Vagina (tissue), 2 donors: ENCODE measurements at places on chromosomes 1 and 21. TPM values are rescaled to one million over a fixed set of nuclear protein-coding genes. Genes with fewer than 3 reads are reported as not detected.
A peak's percentile ranks its signal among the peaks of the same experiment; 100 is the strongest.

The UBL4B gene
- total RNA-seq: not detected

The GUCA2A gene
- total RNA-seq: not detected

The DEPDC1 gene
- total RNA-seq: 1.7 TPM

The SMIM1 gene
- total RNA-seq: not detected

The ARHGAP30 gene
- 14.5 TPM for total RNA-seq

The FCRL6 gene
- total RNA-seq: not detected

DNA sequence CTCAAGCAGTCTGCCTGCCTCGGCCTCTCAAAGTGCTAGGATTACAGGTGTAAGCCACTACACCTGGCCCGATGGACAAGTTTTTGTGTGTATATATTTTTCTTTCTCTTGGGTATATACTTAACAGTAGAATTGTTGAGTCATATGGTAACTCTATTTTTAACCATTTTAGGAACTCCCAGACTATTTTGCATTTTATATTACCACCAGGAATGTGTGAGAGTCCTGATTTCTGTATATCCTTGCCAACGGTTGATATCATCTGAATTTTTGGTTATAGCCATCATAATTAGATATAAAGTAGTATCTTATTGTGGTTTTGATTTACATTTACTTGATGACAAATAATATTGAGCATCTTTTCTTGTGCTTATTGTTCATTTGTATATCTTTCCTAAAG lies 20.7 kb downstream of the FNBP1L start:
- peaks cover 15% of the 10 kb centered on the region for H3K4me1 ChIP-seq
- no peak overlapping the region for H3K27ac ChIP-seq
- no peak for DNase-seq
- H3K27me3 ChIP-seq: no peaks in the 10 kb centered on the region
- H3K36me3 ChIP-seq: no peaks in the 10 kb centered on the region
- H3K4me3 ChIP-seq: no peak overlapping the region

GRCh38 chr1:17776426-17776825 lies 21.3 kb downstream of the ACTL8 start:
- H3K27ac ChIP-seq: no peak overlapping the region
- DNase-seq: no peak
- no peak overlapping the region for H3K4me3 ChIP-seq
- H3K27me3 ChIP-seq: no peaks in the 10 kb centered on the region
- no peaks in the 10 kb centered on the region for H3K36me3 ChIP-seq
- no peaks in the 10 kb centered on the region for H3K4me1 ChIP-seq

GRCh38 chr1:8006037-8006963 lies 19.8 kb downstream of the ERRFI1 start:
- no peaks in the 10 kb centered on the region for H3K27me3 ChIP-seq
- H3K4me3 ChIP-seq: no peak overlapping the region
- H3K27ac ChIP-seq: peak overlapping the region; percentile 78
- H3K36me3 ChIP-seq: peaks cover 24% of the 10 kb centered on the region

- H3K4me3 ChIP-seq: no peak overlapping the region
- H3K36me3 ChIP-seq: no peaks in the 10 kb centered on the region
- no peak overlapping the region for H3K27ac ChIP-seq
- H3K27me3 ChIP-seq: no peaks in the 10 kb centered on the region
Observed at GRCh38 chr1:46675549-46676314, 4.1 kb downstream of the TEX38 start.

DNA sequence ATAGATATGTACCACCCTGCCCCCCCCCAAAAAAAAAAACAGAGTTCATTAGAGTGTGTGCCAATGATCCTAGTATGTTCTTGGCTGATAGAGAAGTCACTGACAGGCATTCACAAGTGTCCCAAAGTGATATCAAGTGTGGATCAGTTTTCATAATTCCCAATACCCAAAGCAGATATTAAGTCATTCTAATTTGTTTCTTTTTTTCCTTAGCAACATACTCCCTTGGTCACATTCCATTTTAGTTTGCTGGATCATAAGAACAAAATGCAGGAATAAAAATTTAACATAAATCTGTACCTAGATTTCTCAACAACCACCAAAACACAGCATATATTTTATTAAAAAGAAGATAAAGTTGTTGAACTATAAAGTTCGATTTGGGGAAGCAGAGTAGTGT lies 129.8 kb upstream of the PALMD start:
- H3K36me3 ChIP-seq: no peaks in the 10 kb centered on the region
- no peak overlapping the region for H3K4me3 ChIP-seq
- DNase-seq: no peak
- no peaks in the 10 kb centered on the region for H3K4me1 ChIP-seq

DNA sequence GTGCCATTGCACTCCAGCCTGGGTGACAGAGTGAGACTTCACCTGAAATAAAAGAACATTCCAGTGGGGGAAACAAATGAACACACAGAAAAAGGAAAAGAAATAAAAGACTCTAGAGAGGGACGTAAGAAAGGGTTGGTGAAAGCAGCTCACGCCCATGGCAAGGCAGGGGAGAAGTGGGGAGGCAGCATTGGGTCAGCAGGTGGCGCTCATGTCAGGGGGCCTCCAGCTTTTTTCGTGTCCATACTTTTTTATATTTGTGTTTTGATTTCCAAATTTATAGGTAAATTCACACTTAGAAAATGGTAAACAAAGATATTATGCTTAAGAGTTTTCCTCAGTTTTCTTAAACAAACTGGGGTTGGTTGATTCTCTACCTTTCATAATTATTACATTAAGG lies 45.5 kb downstream of the VPS13D start:
- no peak overlapping the region for H3K27ac ChIP-seq
- DNase-seq: no peak
- H3K36me3 ChIP-seq: no peaks in the 10 kb centered on the region

DNA sequence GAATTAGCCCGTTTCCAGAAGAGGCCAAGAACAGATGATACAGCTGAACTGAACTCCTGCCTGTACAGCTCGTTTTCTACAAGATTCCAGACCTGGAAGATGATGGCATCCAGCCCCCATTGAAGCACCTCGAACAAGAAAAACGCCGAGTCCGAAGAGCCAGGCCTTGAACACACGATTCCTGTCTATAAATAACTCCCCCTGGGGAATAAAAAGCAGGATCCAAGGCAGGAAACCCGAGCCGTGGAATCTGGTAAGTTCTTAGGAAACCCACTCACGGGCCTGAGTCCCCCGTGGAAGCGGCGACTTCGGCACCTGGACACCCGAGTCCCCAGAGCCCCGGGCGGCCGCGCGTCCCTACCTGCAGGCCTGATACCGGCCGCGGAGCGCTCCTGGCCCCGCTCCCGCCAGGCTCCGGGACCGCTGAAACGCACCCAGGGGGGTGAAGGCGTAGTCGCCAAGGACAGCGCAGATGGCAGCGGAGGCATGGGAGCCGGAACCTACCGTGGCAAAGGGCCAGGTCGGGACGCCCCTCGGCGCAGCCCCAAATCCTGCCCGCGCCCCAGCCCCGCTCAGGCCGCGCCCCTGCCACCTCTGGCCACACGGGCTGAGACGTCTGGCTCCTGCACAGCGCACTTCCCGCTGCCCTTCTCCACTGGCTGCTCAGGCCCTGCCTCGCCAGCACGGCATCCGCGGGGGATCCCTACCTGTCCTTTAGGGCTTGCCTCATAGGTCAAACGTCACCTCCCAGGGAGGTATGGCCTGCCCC lies 14.0 kb upstream of the HLCS start:
- H3K27ac ChIP-seq: peak overlapping the region; percentile 4
- H3K36me3 ChIP-seq: no peaks in the 10 kb centered on the region
- H3K4me1 ChIP-seq: peaks cover 19% of the 10 kb centered on the region
- DNase-seq: no peak

- no peak for DNase-seq
- H3K27ac ChIP-seq: peak overlapping the region; percentile 96
- no peaks in the 10 kb centered on the region for H3K36me3 ChIP-seq
- peaks cover 52% of the 10 kb centered on the region for H3K4me1 ChIP-seq
- peak overlapping the region; percentile 95 for H3K4me3 ChIP-seq
Observed at GRCh38 chr1:19597496-19598309, 46.4 kb upstream of the NBL1 start.

DNA sequence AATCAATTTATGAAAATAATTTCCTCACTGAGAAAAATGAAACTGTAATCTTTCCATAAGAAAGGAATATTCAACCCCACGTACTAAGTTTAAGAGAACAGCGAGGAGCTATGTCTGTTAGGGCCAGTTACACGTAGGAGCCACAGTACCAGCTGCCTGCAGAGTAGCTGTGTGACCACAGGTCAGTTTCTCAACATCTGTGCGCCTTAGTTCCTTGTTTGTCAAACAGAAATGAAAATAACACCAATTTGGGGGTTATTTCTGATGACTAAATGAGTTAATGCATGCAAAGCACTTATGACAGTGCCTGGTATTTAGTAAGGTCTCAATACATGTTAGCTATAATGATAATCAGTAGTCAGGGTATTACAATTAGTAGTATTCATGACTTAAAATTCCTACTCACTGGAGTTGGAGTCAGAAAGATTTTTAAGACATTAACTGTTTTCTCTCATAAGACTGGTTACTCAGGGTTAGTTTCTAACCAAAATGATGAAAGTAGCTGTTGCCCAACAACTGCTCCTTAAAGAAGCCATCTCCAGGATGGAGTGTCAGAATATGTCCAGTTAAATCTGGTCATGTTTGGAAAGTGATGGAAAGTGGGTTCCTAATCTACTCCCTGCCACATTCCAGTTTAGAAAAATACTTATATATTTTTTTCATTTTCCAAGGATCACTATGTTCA lies 85.8 kb upstream of the ZNF648 start:
- no peaks in the 10 kb centered on the region for H3K36me3 ChIP-seq
- H3K4me3 ChIP-seq: no peak overlapping the region
- DNase-seq: no peak
- H3K27me3 ChIP-seq: no peaks in the 10 kb centered on the region

DNA sequence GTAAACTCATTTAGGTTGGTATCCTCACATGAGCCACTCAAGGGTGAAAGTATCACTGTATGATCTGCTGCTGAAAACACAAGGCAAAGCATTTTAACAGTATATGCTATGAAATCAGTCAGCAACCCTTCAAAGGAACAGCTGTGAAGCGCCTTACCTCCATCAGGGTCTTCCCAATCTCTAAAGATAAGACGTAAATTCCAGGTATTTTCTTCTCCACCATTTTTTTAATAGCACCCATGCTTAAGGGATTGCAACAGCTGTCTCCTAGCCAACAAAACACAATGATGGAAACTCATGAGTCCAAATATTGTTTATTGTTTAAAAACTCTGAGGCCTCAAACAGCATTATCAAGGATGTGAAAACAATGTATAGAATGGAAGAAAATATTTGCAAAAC lies 4.8 kb downstream of the PPT1 start:
- peaks cover 44% of the 10 kb centered on the region for H3K36me3 ChIP-seq
- H3K27me3 ChIP-seq: no peaks in the 10 kb centered on the region
- no peak overlapping the region for H3K27ac ChIP-seq
- no peak overlapping the region for H3K4me3 ChIP-seq

GRCh38 chr1:76577525-76578185 lies 289.6 kb upstream of the ST6GALNAC5 start:
- DNase-seq: no peak
- no peaks in the 10 kb centered on the region for H3K36me3 ChIP-seq
- H3K4me1 ChIP-seq: no peaks in the 10 kb centered on the region
- H3K27ac ChIP-seq: no peak overlapping the region

DNA sequence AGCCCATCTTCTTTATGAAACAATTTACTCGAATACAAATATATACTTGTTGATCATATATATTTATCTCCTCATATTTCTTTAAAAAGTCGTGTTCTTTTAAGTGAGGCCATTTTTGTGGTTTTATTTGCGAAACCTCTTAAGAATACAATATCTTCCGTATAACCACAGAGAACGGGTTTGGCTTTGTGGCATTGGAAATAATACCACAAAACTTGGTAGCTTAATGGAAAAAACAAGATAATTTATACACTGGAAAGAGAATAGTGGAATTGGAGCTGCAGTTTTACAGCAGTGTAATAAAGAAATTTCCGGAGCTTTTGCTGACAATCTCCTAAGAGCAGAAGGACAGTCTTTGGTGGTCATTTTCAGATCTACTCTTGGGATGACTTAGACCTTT lies 29.4 kb downstream of the PTGFR start:
- H3K36me3 ChIP-seq: no peaks in the 10 kb centered on the region
- no peaks in the 10 kb centered on the region for H3K27me3 ChIP-seq
- H3K4me3 ChIP-seq: no peak overlapping the region
- no peak overlapping the region for H3K27ac ChIP-seq
- H3K4me1 ChIP-seq: no peaks in the 10 kb centered on the region

- DNase-seq: no peak
- no peaks in the 10 kb centered on the region for H3K36me3 ChIP-seq
- no peaks in the 10 kb centered on the region for H3K27me3 ChIP-seq
- no peak overlapping the region for H3K27ac ChIP-seq
- no peaks in the 10 kb centered on the region for H3K4me1 ChIP-seq
- H3K4me3 ChIP-seq: no peak overlapping the region
Observed at GRCh38 chr1:89974256-89974655, 20.7 kb upstream of the ZNF326 start.

DNA sequence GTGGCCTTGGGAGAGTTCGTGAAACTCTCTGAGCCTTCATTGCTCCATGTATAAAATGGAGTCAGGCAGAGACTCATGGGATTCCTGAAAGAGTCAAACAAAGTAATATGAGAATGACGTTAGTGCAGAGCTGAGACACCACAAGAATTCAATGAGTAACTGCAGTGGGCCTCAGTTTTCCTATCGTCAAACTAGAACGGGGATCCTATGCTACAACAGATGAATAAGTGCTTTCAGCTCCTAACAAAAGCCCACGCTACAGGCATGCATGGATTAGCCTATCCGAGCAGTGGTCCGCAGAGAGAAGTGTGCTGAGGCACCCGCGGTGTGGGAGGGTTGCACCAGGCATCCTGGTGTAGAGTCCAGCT lies 124.7 kb downstream of the SYF2 start:
- H3K4me1 ChIP-seq: no peaks in the 10 kb centered on the region
- no peak for DNase-seq
- no peak overlapping the region for H3K27ac ChIP-seq
- H3K27me3 ChIP-seq: no peaks in the 10 kb centered on the region

- H3K4me3 ChIP-seq: no peak overlapping the region
- H3K36me3 ChIP-seq: no peaks in the 10 kb centered on the region
- no peak for DNase-seq
- no peaks in the 10 kb centered on the region for H3K27me3 ChIP-seq
- no peaks in the 10 kb centered on the region for H3K4me1 ChIP-seq
Observed at GRCh38 chr1:244092293-244092963, 41.3 kb downstream of the ZBTB18 start.

DNA sequence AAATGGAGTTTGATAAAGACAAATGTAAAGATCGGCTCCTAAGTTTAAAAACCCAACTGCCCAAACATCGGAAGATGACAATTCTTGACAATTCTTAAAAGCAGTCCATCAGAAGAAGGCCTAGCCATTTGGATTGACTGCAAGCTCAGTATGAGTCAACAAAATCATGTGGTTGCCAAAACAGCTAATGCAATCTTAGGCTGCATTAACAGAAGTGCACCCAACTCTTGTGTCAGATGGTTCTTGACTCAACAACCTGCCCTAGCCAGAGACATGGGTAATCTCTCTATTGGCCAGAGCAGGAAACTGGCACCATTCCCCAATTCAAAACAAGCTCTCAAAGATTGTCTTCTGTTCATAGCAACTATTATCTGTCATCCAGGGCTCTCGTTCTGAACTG lies 9.9 kb upstream of the NCF2 start:
- H3K4me1 ChIP-seq: peaks cover 7% of the 10 kb centered on the region
- no peaks in the 10 kb centered on the region for H3K27me3 ChIP-seq
- H3K36me3 ChIP-seq: no peaks in the 10 kb centered on the region
- no peak for DNase-seq
- no peak overlapping the region for H3K27ac ChIP-seq
